ENCODE measurements at places on chromosomes 7 and 10.

DNA sequence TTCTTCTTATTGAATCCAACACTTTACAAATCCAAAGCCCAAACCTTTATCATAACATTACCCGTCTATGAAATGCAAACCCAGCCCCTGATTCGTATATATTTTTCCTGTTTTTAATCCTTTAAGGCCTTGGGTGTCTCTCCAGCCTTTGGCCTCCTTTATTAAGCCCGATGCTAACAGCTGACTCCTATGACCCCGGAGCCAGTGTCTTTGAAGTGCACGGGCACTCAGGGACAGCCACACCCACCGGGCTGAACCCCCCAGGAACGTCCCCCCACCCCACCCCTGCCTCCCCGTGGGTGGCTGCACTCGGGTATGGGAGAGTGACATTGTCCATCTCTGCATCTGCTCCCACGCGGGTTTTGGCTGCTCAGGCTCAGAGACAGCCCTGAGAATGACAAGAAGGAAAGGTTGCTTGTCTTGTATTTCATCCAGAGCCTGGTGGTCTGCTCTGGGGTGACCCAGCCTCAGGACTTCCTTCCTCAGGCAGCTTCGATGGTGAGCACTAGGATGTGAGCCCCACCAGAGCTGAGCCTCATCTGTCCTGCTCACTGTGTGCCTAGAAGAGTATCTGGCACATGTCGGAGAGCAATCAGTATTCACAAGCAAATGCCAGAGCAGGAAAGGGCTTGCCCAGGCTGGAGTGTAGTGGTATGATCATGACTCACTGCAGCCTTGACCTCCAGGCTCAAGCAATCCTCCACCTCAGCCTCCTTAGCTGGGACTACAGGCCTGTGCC, 210.4 kb downstream of the SKIDA1 start:
- DNase-seq = no peak

- no peak for DNase-seq
These were observed 26.4 kb upstream of the KLF6 start for GRCh38 chr10:3811291-3811870.

DNA sequence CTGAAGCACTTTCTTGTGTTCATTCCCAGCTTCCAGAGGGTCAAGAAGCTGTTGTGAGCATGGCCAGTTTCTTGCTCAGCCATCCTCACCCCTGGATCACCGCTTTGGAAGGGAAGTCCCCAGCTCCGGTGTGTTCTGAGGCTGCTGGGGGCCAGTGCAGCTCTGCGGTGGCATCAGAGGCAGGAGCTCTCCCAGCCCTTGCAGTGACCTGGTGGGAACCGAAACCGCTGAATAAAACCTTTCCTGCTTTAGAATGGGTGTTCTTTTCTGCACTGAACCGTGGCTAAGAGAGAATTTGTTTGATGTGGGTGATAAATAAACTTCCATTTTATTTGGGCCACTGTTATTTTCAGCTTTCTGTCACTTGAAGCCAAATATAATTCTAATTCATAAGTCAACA, 450.9 kb upstream of the VSTM2A start:
- no peak for DNase-seq

GRCh38 chr7:139782932-139783331, 5.1 kb upstream of the HIPK2 start:
- no peak for DNase-seq

- no peak for DNase-seq
These were observed 73.8 kb downstream of the CUL1 start for GRCh38 chr7:148772297-148773089.

GRCh38 chr7:84291756-84292155, 97.2 kb upstream of the SEMA3A start:
- DNase-seq = no peak

DNA sequence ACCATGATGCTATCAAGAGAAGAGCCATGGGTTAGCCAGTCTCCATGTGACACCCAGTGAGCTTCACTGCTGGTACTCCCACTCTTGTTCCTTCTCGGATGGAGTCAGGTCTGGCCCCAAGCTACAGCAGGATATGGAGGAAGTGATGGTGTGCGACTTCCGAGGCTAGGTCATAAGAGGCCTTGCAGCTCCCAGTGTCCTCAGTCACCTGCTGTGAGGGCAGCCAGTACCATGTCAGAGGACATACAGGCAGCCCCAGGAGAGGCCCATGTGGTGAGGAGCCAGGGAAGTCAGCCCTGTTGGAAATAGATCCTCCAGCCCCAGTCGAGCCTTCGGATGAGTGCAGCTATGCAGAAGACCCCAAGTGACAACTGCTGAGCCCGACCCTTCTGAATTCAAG, 237.0 kb downstream of the EBF3 start:
- no peak for DNase-seq

DNA sequence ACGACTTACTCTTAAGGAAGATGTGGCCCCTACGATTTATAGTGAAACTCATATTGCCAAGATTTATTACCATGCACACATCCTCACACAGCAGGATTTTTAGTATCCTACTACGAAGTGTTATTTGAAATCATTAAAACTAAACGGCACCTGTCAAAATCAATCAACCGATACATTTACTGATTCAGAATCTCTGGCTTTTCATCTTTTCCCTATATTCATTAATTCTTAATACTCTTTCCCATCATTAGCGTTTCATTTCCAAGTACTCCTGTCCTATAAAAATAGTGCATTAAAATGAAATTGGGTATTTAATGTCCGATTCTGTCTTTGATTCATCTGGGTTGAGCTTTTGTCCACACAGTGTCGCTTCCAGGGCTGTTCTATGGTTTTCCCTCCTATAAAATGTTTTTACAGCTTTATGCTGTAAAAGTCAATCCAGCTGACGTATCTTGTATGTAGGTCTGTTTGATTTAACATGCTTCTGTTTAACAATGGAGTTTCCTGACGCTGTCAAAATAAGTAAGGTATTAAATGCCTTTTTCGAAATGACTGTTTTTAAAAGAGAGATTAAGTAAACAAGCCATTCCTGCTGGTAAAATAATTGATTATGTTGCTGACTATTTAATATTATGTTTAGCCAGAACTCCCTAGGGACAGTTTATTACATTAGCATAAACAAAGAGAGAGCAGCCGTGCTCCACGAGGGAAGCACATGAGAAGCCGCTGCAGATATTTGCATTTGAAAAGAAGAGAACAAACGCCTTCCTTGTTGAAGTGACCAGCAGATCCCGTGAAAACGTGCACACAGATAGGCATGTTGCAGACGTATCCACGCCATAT, 22.3 kb upstream of the SFMBT2 start:
- no peak for DNase-seq

- DNase-seq = no peak
These were observed 25.2 kb downstream of the IRF5 start for GRCh38 chr7:128962899-128963298.

DNA sequence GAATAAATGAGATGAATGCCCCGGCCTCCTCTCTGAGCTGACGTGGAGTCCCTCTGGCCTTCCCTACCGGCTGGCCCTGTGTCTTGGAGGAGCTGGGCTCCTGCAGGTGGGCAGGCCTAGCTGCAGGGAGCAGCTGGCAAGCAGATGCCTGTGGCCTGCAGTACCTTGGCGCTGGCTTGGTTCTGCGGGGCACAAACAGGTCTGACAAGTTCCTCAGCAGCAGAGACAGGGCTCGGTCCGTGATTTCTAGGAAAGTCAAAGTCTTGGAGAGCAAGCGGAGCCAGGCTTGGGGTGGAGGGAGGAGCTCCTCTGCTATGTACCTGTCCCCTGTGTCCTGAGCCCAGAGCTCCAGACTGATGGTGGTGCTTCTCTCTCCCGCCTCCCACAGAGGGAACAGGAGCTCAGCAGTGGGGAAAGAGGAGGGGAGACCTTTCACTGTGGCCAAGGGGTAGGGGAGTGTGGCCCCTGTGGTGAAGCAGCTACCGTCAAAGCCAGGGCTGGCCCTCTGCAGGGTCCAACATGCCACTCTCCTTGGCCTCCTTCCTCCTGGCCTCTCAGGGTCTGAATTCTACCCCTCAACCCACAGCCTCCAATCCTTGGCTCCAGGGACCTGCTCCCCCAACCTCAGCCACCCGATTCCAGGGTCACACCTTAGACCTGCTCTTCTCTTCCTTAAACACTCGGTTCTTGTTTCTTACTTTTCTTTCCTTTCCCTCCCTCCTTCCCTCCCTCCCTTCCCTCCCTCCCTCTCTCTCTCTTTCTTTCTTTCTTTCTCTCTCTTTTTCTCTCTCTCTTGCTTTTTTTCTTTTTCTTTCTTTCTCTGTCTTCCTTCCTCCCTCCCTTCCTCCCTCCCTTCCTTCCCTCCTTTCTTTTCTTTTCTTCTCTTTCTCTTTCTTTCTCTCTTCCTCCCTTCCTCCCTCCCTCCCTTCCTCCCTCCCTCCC, 20.1 kb downstream of the MYL10 start:
- no peak for DNase-seq

DNA sequence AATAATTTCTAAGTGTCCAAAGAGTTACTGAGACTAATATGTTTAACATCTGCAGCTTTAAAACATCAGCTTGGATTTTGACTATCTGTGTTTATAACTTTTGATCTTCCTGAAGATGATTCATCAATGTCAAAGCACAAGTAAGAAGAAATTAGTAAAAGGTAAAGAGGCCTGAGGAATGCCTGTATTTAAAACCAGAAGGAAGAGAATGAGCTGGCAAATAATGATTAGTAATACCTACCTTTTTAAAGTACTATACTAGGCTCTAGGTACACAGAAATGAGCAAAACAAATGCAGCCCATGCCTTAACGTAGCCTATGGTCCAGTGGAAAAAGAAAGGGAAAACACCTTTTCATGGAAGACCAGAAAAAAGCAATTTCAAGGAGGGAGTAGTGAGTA, 158.0 kb downstream of the KCND2 start:
- DNase-seq = no peak

- no peak for DNase-seq
These were observed 18.0 kb downstream of the RBAK start for GRCh38 chr7:5063698-5064097.

DNA sequence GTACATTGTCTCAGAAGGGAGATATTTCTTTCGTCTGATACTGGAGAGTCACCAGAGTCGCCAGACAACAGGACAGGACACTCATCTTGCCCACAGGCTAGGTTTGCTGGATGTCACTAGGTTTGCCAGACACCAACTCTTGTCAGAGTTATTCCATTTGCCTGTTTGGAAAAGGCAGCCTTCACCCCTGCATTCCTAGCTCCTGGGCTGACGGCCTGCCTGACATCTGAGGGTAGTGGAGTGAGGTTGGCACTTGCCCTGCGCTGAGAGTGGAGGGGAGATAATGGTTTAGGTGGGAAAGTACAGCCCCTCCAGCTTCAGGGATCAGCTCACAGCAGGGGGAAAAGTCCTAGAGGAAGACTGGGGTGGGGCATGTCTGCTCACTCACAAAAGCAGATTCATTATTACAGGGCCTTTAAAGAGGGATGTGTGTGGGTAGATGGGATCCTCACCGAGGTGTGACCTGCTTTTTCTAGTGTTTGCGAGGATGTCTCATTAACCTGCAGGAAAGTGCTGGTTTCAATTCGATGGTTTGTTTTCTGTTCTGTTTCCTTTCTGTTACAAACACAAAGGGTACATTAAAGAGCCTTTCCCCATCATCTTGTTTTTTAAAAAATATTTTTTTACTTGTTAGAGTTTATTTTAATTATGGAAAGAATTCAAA, 79.3 kb upstream of the TNS3 start:
- DNase-seq = no peak

DNA sequence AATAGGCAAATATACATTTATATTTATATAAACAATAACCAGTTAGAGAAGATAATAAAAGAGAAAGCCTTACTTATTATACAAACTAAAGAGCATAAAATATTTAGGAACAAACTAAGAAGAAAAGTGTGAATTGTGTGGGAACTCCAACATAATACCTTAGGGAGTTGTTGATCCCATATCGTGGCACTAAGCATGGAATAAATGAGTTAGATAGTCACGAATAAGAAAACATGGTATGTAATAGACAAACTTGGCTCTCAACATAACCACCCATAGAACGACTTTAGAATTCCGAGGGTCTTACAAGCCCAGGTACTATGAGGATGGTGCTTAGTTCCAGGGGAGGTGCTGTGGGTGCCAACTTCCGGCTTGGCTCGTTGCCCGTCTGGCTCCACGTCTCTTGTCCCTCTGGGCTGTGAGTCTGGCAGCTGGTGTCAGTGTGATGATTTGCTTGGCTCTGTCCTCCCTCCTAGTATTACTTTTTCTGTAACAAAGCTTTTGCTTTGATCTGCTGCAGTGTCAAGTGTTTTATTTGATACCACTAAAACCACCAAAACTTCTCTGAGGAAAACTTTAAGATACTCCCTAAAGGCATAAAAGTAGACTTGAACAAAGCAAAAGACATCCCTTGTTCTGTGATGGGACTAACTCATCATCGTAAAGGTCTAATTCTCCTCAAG, 9.5 kb upstream of the RBM20 start:
- DNase-seq = no peak

DNA sequence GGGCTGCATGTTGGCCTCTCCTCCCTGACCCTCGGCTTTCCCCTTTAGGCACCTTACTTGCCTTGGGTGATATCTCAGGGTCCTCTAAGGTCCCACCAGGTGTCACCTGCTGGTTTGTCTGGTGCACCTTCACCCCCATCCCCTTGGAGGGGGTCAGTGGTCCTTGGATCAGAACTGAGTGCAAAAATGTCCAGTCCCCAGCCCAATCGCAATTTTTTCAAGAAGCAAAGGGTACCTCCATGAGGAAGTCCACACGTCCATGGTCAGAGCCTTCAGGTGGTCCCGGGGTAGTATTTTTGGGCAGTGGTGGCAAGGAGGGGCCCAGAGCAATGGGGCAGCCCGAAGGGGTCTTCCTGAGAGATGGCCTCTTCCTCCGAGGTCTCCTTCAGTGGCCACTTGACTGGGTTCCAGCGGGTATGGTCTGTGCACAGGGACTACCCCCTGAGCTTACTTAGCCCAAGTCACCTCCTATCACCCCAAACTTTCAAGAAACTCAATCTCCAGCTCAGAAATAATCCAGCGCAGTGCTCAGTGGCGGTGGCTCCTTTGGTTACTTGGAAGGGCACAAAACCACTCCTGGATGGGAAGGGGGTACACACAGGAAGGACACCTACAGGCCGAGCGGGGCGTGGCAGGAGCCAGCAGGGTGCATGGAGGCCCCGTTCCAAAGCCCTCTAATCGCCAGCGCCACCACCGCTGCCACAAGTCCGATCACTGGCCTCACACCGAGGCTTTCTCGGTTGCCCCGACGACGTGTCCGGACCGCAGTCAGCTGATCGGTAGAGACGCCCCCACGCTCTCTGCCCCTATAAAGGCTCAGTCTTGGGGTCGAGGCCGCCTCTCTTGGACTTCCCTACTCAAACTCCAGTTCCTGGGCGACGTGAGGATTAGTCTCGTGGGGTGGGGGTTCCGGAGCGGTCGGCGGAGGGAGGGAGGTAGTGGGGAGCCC, 4.5 kb downstream of the SAP25 start:
- DNase-seq = no peak

GRCh38 chr10:51000976-51001375, 73.3 kb upstream of the PRKG1 start:
- no peak for DNase-seq

DNA sequence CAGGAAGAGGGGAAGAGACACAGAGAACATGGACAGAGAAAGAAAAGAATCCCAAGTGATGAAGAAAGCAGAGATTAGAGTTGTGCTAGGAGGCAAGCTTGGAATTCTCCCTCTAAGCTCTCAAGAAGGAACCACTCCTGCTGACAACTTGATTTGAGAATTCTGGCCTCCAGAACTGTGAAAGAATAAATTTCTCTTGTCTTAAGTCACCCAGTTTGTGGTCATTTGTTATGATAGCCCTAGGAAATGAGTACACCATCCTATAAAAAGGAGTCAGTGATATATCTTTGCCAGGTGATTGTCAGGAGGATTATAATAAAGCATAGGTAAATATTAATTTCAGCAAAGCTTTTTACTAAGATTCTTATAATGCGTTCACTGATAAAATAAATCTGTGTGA, 82.7 kb upstream of the TFEC start:
- no peak for DNase-seq
